ENCODE measurements at places on chromosomes 2 and 18.

- no peak for DNase-seq
Measured at GRCh38 chr2:39225567-39225966, 18.2 kb downstream of the CDKL4 start.

DNA sequence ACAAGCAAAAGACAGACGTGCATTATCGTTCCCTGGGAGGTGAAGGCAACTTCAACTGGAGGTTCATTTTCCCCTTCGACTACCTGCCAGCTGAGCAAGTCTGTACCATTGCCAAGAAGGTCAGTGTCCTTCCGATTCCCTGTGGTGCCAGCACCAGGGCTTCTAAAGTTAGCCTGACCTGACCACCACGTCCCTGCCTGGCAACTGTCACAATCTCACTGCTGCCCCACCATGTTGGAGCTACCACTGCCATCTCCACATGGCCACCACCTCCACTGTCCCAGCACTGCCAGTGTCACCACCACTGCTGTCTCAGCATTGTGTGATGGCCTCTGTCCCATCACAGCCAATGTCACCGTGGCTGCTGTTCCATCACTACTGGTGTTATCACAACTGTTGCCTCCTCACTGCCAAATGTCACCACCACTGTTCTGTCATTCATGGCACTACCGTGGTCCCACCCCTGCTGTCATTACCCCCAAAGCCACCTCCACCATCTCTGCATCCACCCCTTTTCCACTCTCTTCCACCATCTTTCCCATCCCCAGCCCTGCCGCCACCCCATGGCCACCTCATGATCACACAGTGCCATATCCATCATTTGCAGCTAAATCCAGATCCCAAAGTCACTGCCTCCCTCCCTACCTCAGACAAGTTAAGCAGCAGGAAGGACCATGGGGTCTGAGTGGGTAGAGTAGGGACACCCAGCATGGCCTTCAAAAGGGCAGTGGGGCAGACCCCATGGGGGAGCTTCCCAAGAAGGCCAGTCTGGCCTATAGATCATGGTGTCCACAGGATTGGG is 216.5 kb downstream of the DYSF start:
- DNase-seq, result no peak

- no peak for DNase-seq
Measured at GRCh38 chr2:133316557-133316956, 251.7 kb downstream of the NCKAP5 start.

- DNase-seq, result no peak
Measured at GRCh38 chr2:219272995-219273394, 6.2 kb upstream of the DNAJB2 start.

DNA sequence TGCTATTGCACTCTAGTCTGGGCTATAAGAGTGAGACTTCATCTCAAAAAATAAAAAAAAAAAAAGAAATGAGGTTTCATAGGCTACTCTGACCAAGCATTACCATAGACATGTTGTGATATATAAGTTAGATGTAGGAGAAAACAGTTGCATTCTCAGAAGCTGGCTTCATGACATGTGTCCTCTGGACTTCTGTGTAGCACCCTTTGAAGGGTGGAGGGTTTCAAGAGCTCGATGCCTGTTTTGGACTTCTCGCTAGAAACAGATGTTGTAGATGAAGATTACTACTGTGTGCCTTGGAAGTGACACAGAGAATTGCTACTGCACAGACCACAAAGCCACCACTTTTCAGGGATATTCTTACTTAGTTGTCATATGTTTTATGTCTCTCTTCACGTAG is 91.0 kb downstream of the TMEM247 start:
- no peak for DNase-seq

GRCh38 chr2:205771031-205771430 is 88.7 kb downstream of the NRP2 start:
- DNase-seq, result no peak

Data from CD4-positive, alpha-beta T cell treated with Interleukin-17A for 4 hours (primary cell).